ENCODE measurements at places on chromosomes 12 and 14. TPM values are rescaled to one million over a fixed set of nuclear protein-coding genes. Genes with fewer than 3 reads are reported as not detected.

DNA sequence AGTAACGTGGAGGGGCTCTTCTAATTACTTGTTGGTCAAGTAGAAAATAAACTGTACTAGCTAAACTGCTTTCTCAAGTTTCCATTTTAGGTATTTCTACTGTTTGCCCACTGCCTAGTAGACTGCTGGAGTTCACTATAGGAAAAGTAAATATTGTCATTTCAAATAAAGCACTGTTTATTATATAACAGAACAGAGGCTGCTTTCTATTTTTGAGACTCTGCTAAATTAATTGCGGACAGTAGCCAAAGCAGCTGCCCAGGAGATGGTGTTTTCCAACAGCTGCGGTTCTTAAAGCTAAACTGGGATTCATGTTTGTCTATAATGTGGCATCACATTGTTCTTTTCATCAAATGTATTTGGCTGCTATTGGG lies 15.9 kb upstream of the SIX1 start:
- DNase-seq: no peak

- no peak for DNase-seq
Measured at GRCh38 chr12:119239040-119239439, 60.3 kb downstream of the HSPB8 start.

GRCh38 chr12:89383235-89384049 lies 31.1 kb upstream of the DUSP6 start:
- DNase-seq: peak; percentile 26

- DNase-seq: no peak
Measured at GRCh38 chr14:65664436-65664835, 251.9 kb downstream of the FUT8 start.

GRCh38 chr12:13425766-13426165 lies 229.2 kb downstream of the EMP1 start:
- DNase-seq: peak; percentile 63

DNA sequence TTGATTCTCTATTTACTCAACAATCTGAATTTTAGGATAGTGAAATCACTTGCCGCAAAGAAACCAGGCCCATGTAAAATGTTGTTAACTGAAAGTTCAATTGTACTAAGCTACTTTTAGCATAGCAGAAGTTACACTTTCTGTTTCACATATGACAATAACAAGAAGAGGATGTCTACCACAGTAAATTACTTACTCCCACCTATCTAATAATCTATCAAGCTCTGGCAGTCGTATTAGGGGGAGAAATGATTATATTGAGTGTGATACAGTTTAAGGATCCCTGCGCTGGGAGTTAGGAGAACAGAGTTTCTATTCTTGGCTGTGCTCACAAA lies 66.5 kb upstream of the CAND1 start:
- DNase-seq: no peak

The PLEKHD1 gene
- total RNA-seq: not detected

GRCh38 chr14:101288436-101289229 lies 272.7 kb upstream of the DIO3 start:
- DNase-seq: no peak

Measured in RPMI7951 (cell line).